Fibroblast of pulmonary artery (primary cell): ENCODE measurements at places on chromosomes 4 and X.

DNA sequence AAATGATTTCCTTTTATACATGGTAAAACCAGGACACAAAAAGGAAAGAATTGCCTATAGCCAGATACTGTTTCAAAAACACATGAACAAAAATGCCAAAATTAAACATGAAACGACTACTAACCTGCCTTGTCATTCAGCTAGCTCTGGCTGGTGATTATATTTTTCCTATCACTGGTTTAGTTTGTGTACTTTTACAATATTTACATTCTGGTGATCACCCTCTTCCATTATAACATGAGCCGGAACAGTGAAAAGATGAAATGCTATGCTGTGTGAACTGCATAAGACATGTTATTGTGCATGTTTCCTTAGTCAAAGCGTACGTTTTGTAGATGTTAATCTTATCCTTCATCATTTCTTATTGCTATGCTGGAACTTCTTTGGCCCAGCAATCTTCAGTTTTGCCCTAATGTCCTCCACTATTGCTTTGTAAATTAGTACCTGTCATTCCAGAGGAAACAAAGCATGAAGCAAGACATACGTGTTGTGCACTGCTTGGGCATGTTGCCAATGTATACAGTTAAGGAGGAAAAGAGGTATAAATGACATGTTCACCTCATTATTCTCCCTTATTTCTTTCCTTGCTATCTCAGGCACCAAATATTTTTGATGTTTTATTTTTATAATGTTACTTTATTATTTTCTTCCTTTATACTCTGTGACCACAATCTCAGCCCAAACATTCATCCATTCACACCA, 386.3 kb downstream of the ARHGAP24 start:
- peak; percentile 17 for DNase-seq

- peak; percentile 33 for DNase-seq
Observed at GRCh38 chr4:40811956-40812355, 62.2 kb downstream of the NSUN7 start.

GRCh38 chrX:108993909-108994308, 257.5 kb upstream of the IRS4 start:
- DNase-seq, result no peak

DNA sequence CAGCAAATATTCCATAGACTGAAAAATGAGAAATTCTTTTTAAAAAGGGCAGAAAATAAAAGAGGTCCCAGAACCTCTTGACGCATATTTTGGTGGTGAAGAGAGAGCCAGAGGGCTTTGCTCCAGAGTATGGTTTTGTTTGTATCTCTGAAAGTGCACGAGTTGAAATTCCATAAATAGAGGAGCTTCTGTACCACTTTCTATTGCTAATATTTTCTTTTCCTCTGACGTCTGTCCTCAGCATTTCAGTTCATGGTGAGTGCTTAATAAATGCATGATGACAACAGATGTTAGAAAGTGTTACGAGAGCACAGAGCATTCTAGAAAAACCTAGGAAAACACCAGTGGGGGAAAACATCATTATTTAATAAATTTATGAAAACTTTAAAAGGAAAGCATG, 145.6 kb downstream of the AMELX start:
- DNase-seq, result peak; percentile 56

GRCh38 chrX:136158685-136159084, 11.4 kb downstream of the FHL1 start:
- no peak for DNase-seq

- DNase-seq, result no peak
Observed at GRCh38 chrX:139864640-139865039, 68.2 kb downstream of the ATP11C start.

GRCh38 chr4:7744142-7744804, 195.4 kb downstream of the AFAP1 start:
- no peak for DNase-seq

GRCh38 chr4:183101956-183102480, 3.0 kb downstream of the WWC2 start:
- DNase-seq, result no peak

GRCh38 chrX:22538580-22538979, 265.9 kb downstream of the CBLL2 start:
- no peak for DNase-seq

DNA sequence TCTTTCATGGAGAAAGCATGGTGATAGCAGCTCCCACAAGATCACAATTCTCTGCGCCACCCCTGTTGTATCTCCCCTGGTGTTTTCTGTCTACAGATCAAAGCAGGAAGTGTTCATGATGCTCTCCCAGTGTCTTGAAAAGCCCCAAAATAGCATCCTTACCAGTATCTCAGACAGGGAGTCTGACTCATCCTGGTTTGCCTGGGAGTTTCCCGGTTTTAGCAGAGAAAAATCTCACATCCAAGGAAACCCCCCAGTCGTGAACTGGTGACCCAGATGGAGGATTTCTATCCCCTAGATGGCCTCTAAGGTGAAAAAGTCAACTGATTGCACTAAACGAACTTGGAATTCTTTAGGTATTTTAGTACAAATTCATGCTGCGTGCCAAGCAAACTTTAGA, 64.3 kb upstream of the NR0B1 start:
- DNase-seq, result no peak

DNA sequence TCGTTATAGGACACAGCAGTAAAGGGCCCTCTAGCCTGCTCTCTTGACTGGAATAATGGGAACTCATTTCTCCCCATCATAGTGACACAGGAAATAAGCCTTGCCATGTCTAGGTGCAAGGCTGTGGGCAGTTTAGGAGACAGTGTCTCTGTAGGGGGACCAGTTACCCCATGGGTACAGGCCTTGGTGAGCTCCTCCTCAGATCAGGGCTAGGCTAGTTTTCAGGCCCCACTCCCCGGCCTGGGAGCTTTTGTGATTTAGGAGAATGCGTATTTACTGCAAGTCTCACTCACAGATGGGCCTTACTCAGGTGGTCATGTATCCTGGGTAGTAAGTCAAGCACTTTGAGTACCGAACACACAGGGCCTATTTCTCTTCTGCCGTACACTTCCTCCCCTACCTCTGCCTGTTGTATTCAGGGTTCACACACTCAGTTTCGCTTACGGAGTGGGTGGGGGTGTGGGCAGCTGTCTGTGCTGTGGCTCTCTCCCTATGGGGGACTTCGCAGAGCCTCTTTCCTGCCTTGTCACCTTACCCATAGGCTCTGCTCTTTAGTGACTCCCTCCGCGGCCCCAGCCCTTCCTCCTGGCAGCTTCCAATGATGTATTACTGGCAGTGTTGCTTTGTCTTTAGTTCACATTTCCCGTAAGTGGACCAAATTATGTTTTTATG, 34.2 kb downstream of the FAM193A start:
- no peak for DNase-seq

GRCh38 chr4:55258152-55258865, 87.7 kb upstream of the SRD5A3 start:
- DNase-seq, result peak; percentile 61

- DNase-seq, result no peak
Observed at GRCh38 chr4:46392421-46392820, 2.5 kb upstream of the GABRA2 start.

DNA sequence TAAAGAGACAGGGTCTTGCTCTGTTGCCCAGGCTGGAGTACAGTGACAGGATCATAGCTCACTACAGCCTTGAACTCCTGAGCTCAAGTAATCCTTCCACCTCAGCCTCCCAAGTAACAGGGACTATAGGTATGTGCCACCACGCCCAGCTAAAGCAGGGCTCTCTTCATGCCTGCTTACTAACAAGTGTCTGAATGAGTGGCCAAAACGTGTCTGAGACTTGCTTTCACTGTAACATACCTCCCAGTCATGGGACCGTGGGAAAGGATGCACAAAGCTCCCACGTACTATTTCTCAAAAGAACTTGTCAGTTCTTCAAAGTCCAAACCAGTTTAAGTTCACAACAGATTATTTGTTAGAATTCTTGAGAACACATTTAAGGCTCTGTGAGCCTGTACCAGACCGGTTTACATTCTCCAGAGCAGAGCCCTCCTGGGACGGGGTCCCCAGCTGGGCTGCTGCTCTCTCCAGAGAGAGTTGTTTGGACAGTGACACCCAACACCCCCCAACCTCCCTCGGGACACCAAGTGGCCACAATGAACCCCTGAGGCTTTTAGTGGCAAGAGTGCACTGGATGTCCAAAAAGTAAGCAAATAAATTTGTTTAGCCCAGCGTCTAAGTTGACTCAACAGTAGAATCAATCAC, 24.1 kb downstream of the SH3KBP1 start:
- DNase-seq, result peak; percentile 16

DNA sequence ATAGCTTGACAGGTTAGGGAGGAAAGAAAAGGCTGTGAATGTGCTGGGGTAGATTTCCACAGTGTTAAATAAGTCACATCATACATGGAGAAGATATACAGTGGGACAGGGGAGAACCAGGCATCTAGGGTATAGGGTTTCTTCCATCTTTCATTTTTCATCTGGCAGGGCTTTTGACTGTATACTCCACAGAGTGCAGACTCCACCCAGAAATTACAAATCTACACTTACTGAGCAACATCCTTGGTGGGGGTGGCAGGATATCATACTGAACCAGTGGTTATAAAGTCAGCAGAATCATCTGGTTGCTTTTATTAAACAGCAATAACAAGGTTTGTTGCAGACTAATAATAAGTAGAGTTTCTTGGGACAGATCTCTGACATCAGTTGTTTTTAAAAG, 154.2 kb downstream of the NPNT start:
- no peak for DNase-seq

GRCh38 chr4:69484011-69484410, 11.7 kb downstream of the UGT2B4 start:
- DNase-seq, result no peak

- no peak for DNase-seq
Observed at GRCh38 chr4:21410372-21410771, 538.2 kb downstream of the KCNIP4 start.

GRCh38 chr4:7987148-7987989, 47.7 kb upstream of the AFAP1 start:
- DNase-seq, result peak; percentile 84

- DNase-seq, result no peak
Observed at GRCh38 chrX:79138658-79139241, 5.7 kb upstream of the GPR174 start.

DNA sequence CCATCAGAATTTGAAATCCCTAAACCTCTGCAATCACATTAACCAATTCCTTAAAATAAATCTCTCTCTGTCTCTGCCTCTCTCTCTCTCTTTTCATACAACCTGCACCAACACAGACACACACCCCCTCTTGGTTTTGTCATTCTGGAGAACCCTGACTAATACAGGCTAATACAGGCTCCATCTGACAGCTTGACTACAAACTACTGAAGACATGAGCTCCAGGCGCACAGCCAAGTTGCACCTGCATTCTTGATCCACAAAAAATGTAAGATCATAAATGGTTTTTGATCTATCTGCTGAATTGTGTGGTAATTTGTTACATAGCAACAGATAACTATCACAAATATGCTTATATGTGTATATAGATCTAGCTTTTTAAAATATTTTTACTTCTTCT, 2414.2 kb downstream of the PCDH7 start:
- no peak for DNase-seq

DNA sequence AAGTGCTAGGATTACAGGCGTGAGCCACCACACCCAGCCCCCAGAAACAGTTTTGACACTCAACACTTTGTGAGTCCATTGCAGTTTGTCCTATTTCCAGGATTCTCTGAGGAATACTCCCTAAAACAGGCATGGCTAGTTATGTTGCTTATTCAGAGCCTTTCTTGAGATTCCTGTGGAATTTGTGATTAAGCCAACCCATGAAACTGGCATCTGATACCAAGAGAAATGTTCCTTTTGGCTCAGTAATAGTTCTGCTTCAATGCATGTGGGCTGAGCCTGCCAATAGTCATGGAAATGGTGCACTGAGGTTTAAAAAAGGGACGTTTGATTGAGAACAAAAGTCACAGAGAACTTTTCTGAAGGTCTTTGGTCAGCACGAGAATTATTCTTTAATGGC, 241.7 kb downstream of the PPP1R2C start:
- no peak for DNase-seq

DNA sequence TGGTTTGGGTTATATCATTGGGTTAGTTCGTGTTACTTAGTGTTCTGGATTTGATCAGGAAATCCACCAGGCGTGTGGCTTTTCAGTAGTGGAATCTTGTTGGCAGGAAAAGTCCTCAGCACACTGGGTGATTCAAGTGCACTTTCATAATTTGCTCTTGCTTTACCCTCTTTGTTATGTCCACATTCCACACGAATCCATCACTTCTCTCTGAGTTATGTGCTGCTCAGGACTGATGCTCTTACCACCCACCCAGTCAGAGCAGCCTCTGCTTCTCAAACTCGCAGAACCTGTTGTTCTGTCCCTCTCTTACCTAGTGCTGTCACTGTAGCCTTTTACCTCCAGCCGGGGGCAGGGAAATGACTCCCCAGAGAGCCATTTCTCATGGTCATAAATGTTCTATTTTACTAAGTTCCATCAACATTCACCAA, 37.2 kb upstream of the SCRG1 start:
- peak; percentile 78 for DNase-seq

GRCh38 chr4:4800646-4801408, 58.6 kb upstream of the MSX1 start:
- peak; percentile 15 for DNase-seq

DNA sequence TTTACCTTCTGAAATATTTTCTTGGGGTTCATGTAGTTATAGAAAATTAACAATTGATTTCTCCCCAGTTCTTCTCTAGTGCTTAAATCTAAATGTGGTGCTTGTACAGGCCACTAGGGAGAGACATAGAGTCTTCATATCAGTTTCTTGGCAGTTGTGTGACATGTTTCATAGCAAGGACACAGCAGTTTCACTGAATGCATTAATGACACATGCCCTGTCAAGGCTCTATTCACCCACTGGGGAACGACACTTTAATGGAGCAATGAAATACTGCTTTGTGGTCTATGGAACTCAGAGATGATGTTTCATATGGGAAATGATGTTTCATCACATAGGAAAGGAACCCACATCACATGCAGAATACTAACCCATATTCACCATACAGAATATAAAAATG, 2.8 kb downstream of the VEGFC start:
- DNase-seq, result peak; percentile 74

GRCh38 chr4:33126002-33126401, 2405.8 kb downstream of the PCDH7 start:
- DNase-seq, result no peak

GRCh38 chr4:95231681-95232080, 317.1 kb downstream of the UNC5C start:
- no peak for DNase-seq

GRCh38 chr4:78136109-78137081, 79.3 kb downstream of the FRAS1 start:
- no peak for DNase-seq

GRCh38 chr4:100738196-100739165, 220.7 kb upstream of the EMCN start:
- DNase-seq, result peak; percentile 93

- DNase-seq, result no peak
Observed at GRCh38 chr4:89439533-89439932, 131.9 kb upstream of the GPRIN3 start.
